ENCODE measurements at places on chromosomes 13 and 19.

- no peak for DNase-seq
Measured at GRCh38 chr13:22080832-22081231, 410.0 kb downstream of the FGF9 start.

- no peak for DNase-seq
Measured at GRCh38 chr13:76216729-76217128, 580.6 kb downstream of the LMO7 start.

- DNase-seq, result no peak
Measured at GRCh38 chr13:25923217-25924085, 128.4 kb downstream of the SHISA2 start.

DNA sequence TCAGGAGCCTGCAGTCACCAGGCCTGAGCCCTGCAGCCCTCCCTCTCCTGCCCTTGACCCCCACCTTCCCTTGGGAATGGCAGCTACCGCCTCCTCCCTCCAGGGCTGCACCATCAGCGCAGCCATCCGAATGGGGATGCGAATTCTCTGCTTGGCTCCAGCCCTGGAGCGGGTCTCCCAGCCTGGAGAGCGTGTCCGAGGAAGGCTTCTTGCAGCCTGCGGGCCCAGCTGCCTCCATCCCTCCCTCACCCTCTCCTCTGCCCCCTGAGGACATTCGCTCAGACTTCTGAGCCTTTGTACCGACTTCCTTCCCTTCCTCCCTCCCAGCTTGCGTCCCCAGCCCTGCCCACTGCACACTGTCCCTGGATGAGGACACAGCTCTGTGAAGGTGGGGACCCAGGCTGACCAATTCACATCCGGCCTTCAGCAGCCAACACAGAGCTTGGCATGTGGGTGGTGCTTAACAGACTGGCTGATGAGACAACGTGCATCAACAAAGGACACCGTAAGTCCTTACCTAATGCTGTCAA is 6.0 kb upstream of the NKPD1 start:
- no peak for DNase-seq

DNA sequence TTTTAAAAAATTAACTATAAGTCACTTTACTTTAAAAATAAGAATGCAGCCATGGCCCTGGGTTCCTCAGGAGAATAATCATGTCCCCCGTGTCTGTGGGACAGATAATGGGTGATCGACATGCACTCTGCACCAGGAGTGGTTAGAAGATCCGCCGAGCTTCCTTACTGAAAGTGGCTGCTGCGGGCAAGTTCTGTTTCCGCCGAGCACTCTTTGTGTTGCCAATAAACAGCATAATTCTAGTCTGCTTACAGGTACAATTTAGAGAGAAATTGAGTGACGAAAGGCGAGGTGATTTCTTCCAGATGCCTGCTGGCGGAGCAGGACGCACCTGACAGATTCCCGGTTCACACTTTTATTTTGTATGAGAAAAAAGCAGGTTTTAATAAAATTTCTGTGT is 139.0 kb downstream of the SOX1 start:
- DNase-seq, result no peak

- no peak for DNase-seq
Measured at GRCh38 chr13:111547726-111548273, 227.4 kb downstream of the TEX29 start.

DNA sequence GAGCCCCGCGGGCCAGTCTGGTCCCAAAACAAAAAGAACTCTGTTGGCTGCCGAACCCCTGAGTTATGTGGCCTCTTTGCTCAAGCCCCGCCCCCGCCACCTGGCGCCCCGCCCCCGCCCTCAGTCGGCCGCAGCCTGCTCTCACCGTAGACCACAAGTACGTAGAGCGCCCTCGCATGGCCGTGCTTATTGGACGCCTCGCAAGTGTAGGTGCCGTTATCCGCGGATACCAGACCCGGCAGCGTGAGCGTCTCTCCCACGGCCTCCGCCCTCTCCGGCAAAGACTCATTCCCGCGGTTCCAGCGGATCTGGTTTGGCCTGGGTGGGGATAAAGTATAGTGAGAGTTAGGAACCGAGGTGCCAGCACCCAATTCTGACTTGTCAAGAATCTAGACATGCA is 5.5 kb upstream of the ZNF428 start:
- peak; percentile 74 for DNase-seq

DNA sequence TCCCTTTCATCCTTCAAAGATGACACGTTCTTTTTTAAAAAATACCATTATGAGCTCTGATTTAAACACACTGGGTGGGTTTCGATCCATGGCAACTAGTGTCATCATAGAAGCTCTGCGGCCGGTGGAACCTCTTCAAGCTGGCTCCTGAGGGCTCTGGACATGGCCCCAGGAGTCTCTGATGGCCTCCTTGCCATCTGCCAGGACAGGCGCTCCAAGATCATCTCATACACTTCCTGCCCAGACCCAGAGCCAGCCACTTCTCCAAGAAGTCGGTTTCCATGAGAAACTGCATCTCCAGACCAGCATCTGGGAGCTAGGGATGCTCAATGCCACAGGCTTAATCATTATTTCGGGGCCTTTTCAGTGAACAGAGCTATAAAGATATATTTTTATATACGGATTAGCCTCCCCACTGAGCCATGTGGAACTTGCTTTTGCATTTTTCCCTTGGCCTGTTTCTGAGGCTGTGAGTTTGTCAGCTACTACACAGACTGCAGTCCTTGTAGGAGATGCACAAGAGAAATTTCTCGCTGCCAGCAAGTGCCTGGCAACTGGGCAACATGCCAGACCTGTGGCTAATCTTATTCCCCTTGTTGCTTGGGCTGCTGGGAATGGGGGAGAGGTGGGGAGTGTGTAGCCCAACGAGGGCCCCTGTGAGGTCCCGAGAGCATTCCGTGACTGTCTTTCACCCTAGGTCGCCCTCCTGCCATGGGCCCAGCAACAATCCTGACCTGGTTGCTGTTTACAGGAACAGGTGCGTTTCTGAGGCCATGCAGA is 15.9 kb downstream of the SUGP1 start:
- DNase-seq, result no peak

DNA sequence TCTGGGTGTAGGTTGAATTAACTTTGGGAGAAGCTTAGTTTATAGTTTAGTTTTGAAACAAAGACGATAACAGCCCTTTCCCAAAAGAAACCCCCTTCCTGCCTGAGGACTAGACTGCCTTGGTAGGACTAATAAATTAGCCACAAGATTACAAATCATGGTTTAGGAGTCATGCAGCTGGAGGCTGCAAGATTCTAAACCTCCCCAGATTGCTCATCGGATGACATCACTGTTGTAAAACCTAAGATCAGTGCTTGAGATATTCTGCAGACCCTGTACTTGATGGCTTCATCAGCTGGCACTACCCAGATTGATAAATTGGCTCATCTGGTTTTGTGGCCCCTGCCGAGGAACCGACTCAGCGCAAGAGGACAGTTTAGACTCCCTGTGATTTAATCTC is 35.9 kb upstream of the MPHOSPH8 start:
- no peak for DNase-seq

DNA sequence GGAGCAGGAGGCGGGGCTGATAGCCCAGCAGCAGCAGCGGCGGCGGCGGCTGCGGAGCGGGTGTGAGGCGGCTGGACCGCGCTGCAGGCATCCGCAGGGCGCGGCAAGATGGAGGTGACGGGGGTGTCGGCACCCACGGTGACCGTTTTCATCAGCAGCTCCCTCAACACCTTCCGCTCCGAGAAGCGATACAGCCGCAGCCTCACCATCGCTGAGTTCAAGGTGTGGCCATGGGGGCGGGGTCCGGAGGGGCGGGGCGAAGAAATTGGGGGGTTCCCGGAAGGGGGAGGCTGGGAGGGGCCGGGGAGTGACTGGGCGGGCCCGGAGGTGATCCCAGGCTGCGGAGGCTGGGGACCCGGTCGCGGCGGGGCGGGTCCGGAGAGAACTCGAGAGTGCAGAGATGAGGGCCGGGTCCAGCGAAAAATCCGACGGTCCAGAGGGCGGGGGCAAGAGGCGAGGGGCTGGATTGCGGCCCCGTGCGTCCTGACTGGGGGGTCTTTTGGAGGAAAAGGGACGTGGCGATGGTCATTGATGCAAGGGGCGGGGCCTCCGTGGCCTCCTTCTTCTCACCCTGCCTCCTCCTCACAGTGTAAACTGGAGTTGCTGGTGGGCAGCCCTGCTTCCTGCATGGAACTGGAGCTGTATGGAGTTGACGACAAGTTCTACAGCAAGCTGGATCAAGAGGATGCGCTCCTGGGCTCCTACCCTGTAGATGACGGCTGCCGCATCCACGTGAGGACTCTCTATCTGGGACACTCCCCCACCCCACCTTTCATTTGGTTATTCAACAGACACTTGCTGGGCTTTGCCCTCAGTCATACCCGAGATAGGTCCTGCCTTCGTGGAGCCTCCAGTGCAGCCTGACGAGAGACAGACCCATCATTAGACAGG is at the start of gene TBCB:
TBCB (plus strand) TSS at position 16 of the 891 bp plus-strand sequence; CDS start at position 109, 93 bp downstream.
- peak; percentile 83 for DNase-seq

DNA sequence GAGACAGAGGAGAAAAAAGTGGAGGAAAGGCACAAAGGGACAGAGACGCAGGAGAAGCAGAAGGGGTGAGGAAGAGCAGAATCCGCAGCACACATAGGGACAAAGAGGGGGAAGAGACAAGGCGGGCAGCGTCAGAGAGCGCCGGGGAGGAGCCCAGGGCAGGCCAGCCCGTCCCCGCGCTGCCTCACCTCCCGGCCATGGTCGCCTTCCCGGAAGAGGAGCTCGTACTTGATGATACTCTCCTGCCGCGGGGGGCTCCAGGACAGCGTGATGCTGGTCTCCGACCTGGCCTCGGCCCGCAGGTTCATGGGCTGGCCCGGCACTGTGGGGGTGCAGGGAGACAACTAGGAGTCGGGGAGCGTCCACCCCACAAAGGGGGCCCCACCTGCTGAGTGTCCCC is 100.6 kb downstream of the PTPRS start:
- DNase-seq, result no peak

DNA sequence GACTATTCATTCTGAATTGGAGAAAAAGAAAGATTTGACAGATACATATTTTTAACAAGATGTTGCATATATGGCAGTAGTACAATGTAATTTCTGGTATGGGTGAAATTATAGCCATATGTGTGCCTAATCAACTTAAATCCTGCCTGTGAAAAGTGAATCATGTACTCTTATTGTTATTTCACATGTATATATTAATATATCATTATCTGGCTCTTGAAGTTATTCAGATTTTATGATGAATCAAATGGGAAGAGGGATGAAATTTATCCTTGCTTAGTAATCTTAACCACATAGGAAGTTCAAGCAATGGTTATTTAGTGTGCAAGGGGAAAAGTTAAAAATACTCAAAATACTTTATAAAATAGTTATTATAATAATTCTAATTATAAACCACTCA is 80.5 kb downstream of the GPC6 start:
- no peak for DNase-seq

GRCh38 chr19:4577020-4577782 is 17.7 kb upstream of the SEMA6B start:
- DNase-seq, result no peak

DNA sequence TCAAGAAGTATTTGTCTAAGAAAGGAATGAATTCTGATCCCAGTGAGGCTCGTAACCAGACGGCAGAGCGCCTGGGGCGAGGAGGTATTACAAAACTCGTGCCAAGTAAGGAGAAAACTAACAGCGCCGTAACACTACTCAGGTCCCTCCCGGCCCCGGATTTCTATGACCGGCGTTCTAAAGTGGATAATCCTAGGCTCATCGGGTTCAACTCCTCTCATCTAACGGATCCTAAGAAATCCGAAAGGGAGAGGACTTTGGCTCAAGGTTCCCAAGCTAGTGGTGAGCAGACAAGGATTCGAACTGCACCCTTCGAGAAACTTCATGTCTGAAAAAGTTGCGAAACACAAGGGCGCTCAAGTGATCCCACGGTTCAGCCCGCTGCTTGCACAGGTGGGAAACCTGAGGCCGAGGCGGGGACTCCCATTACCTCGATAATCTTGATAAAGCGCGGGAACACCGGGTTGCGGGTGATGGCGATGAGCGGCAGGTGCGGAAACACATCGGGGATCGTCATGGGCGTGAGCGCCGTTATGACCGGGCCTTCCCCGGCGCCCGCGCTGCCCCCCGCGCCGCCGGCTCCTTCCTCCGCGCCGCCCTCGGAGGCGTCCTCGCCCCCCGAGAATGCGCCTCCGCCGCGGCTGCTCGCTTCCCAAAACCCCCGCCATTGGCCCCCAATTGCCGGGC is 529 bp downstream of the LONP1 start:
- no peak for DNase-seq

DNA sequence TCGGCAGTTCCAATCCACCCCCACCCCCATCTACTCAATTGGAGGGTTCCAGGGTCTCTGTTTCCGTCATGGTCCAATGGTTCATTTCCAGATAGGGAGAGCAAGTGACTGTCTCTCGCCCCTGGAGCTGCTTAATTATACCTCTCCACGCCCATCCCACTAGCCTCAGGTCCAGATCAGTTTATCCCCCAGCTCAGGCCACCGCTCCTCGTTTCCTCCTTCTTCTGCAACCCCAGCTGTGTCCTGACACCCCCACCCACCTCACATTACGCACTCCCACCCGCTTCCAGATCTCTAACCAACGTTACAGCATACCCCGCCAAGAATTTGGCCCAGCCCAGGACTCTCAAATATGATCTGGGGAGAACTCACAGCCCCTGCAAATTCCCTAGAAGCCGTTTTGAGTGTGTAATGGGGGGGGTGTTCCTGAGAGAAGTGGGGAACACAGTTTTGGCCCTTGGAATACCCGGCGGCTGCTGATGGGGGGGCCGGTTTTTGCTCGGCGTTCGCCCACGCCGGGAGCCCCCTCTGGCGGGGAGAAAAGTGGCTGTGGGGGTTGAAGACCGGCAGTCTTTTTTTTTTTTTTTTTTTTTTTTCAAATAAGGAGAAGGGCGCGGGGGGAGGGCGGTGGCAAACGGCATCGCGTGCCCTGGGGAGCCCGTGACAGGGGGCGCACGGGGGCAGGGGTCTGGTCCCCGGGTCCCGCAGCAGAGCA is 1.7 kb upstream of the PDE4A start:
- DNase-seq, result no peak

Measured in stimulated activated CD8-positive, alpha-beta memory T cell treated with anti-CD3 and anti-CD28 coated beads, Interleukin-7, amount 100 ng/mL, for 4 hours (primary cell).